ENCODE measurements at places on chromosomes 2 and 18.

DNA sequence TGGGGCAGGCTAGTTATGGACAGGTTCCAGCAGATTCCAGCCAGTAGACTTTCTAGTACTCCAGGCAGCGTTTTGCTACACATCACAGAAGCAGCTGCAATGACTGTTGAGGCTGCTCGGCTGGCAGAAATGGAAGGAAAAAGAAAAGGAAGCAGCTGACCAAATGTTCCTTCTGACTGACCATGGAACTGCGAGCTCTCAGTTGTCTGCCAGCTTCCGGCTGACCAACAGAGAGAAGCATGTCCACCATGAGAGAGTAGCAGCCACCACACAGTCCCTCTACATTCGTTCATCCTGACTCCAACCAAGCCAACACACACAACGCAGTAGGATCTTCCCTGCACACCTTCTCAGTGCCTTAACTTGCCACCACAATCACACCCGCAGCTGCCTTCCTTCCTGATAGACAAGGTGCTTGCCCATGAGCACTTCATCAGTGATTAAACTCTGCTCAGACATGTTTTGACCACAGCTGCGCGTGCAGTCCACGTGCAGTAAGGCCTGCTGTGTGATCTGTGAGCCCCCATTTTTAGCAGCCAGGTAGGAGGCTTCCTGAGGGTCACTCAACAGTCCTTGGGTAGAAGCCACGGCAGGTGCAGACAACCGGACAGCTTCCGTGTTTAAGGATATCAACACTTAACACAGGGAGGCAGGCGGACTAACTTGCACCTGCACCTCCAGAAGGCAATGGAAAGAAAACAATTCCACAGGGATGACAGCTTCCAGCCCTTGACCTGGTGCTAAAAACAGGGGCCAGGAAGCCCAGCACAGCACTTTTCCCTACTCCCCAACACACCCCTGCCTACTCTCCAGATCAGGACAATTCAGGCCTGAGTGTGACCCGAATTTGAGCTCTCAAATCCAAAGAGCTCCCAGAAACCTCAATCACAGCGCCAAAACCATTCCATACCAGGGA, 996 bp downstream of the TGFBRAP1 start:
- peak overlapping the region; percentile 92 for H3K4me3 ChIP-seq
- H3K27ac ChIP-seq = no peak overlapping the region
- DNase-seq = no peak
- no peaks in the 10 kb centered on the region for H3K36me3 ChIP-seq
- no peaks in the 10 kb centered on the region for H3K27me3 ChIP-seq

GRCh38 chr2:58749041-58749440, 507.9 kb upstream of the FANCL start:
- H3K4me3 ChIP-seq = no peak overlapping the region
- DNase-seq = no peak
- H3K4me1 ChIP-seq = no peaks in the 10 kb centered on the region
- H3K27me3 ChIP-seq = no peaks in the 10 kb centered on the region

- no peak for DNase-seq
- no peak overlapping the region for H3K4me3 ChIP-seq
- peaks cover 5% of the 10 kb centered on the region for H3K36me3 ChIP-seq
- no peaks in the 10 kb centered on the region for H3K4me1 ChIP-seq
- H3K27me3 ChIP-seq = no peaks in the 10 kb centered on the region
Observed at GRCh38 chr2:231115651-231116050, 9.2 kb downstream of the HTR2B start.

- H3K27me3 ChIP-seq = no peaks in the 10 kb centered on the region
- H3K27ac ChIP-seq = no peak overlapping the region
- no peak overlapping the region for H3K4me3 ChIP-seq
- peaks cover 4% of the 10 kb centered on the region for H3K4me1 ChIP-seq
- no peak for DNase-seq
Observed at GRCh38 chr18:52401236-52401635, 61.2 kb downstream of the DCC start.

DNA sequence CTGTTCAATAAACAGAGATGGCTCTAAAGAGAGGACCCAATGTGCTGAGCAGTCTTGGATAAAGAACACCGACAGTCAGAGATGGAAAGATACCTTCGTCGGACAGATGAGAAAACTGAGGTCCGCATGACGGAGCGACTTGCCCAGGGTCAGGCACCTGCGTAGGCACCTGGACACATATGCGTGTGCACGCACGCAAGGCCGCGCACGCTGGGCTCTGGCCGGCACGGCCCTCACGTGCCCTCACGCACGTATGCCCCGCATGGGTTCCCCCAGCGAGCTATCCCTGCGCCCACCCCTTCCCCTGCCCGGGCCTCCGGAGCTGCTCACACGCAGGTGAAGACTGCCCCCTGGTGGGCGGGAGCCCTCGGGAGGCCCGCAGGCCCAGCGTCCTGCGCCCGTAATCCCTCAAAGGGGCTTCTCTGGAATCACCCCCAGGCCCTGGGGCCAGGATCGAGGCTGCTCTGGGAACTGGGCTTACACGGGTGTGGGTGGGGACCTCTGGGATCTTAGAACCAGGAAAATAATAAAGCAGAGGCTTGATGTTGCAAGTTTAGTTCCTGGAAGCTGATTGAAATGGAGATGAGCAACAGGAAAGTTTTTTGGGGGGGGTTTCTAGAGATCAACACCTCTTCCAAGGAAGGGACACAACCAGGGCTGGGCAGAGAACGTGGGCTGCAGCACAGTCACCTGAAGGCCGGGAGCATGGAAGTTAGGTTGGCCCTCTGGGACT, 246.3 kb downstream of the TNS1 start:
- H3K27me3 ChIP-seq = no peaks in the 10 kb centered on the region
- peaks cover 1% of the 10 kb centered on the region for H3K36me3 ChIP-seq
- DNase-seq = peak; percentile 96

GRCh38 chr18:46402945-46403344, 254.1 kb downstream of the LOXHD1 start:
- peak overlapping the region; percentile 46 for H3K27ac ChIP-seq
- H3K36me3 ChIP-seq = no peaks in the 10 kb centered on the region
- no peak overlapping the region for H3K4me3 ChIP-seq
- no peaks in the 10 kb centered on the region for H3K27me3 ChIP-seq

DNA sequence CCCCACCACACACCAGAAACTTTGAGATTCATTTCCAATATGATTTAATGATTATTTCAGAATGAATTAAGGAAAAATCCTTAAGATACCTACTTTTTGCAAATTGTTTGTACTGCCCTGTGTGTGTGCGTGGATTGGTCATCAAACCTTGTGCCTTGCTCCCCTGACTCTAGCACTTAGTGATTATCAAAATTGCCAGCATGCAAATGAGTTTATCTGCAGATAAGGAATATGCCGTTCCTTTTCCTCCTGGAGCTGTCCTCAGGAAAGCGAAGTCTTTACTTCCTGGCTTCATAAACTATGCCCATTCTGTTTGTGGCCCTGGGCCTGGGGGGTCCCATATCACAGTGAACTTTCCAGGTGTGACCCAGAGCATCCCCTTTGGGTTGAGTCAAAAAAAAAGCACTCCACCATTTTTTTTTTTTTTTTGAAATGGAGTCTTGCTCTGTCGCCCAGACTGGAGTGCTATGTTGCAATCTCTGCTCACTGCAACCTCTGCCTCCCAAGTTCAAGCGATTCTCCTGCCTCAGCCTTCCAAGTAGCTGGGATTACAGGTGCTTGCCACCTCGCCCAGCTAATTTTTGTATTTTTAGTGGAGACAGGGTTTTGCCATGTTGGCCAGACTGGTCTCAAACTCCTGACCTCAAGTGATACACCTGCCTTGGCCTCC, 11.4 kb downstream of the CHMP1B start:
- no peaks in the 10 kb centered on the region for H3K27me3 ChIP-seq
- no peak for DNase-seq
- H3K27ac ChIP-seq = no peak overlapping the region
- no peak overlapping the region for H3K4me3 ChIP-seq
- H3K4me1 ChIP-seq = no peaks in the 10 kb centered on the region

GRCh38 chr2:171712051-171712450, 24.8 kb downstream of the DYNC1I2 start:
- no peak for DNase-seq
- no peak overlapping the region for H3K4me3 ChIP-seq
- H3K27me3 ChIP-seq = no peaks in the 10 kb centered on the region
- no peak overlapping the region for H3K27ac ChIP-seq

DNA sequence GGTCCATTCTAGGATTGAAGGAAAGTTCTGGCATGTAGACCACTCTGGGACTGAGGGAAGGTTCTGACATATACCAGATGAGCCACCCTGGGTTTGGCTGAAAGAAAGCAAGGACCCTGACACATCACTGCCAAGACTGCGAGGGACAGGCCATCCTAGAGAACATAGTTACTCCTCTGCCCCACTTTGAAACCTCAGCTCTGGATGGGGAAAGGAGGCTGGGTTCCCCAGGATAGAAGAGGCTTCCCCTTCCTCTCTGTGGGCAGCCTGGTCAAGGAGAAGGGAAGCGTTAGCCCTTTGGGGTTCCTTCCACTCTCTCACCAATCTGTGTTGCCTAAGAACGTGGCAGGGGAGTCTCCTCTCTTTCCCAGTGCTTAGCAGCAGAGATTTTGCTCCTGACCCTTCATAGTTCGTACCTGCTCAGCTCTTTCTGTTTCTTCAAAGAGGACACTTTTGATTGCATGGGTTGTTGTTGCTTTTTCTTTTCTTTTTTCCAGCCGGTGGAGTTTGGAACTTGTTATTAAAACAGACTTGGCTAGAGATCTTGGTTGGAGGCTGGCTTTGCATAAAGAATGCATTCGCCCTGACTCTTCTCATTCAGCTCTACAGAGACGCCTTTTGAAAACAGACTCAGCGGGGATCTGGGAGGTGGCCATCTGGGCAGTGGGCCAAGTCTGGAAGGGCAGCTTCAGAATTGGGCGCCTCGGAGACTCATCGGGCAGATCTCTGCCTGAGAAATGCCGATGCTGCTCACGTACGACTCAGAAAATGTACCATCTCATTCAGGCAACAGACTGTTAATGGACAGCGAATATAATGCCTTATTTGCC, 166.1 kb downstream of the CLIP4 start:
- H3K27ac ChIP-seq = no peak overlapping the region
- DNase-seq = no peak
- H3K4me3 ChIP-seq = no peak overlapping the region
- H3K36me3 ChIP-seq = no peaks in the 10 kb centered on the region
- peaks cover 37% of the 10 kb centered on the region for H3K27me3 ChIP-seq
- peaks cover 6% of the 10 kb centered on the region for H3K4me1 ChIP-seq

- no peaks in the 10 kb centered on the region for H3K27me3 ChIP-seq
- H3K36me3 ChIP-seq = peaks cover 2% of the 10 kb centered on the region
- H3K4me1 ChIP-seq = peaks cover 18% of the 10 kb centered on the region
- H3K4me3 ChIP-seq = no peak overlapping the region
- no peak for DNase-seq
- H3K27ac ChIP-seq = no peak overlapping the region
Observed at GRCh38 chr2:127205218-127206125, 14.6 kb downstream of the CYP27C1 start.

DNA sequence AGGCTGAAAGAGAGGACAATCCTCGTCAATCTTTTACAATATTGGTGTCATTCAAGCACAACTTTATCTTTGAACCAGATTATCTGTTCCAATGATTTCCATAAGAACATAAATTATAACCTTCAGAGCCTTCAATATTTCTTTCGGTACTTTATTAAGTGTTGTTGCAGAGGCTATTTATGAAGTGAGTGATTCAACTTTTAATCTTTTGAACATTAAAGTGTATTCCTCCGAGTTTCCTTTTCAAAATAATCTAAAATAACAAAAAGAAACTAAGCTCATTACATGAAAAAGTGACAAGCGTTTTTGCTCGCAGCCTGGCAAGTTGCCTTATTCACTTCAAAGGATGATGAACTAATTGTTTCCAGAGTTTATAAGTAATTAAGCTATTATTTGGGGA, 149.0 kb downstream of the MEIS1 start:
- no peak overlapping the region for H3K27ac ChIP-seq
- DNase-seq = no peak
- H3K27me3 ChIP-seq = peaks cover 20% of the 10 kb centered on the region
- H3K4me3 ChIP-seq = no peak overlapping the region

DNA sequence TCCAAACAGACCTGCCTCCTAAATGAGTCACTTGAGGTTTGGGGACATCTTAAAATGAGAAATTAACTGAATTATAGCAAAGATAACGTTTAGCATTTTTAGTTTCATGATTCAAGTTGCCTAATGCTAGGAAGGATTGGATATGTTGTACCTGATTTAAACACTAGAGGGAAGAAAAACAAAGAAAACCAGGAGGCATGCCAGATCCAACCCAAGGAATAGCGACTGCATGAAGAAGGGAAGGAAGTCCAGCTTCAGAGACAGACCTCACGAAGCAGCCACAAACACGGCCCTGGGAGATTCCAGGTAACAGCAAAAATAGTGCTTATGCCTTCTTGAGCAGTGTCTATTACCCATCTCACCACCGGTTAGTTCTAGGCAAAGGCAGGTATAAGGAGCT, 499.9 kb upstream of the SPHKAP start:
- H3K27me3 ChIP-seq = no peaks in the 10 kb centered on the region
- no peaks in the 10 kb centered on the region for H3K36me3 ChIP-seq
- H3K4me1 ChIP-seq = no peaks in the 10 kb centered on the region
- no peak for DNase-seq
- H3K27ac ChIP-seq = no peak overlapping the region

- peaks cover 14% of the 10 kb centered on the region for H3K4me1 ChIP-seq
- no peak for DNase-seq
- no peak overlapping the region for H3K27ac ChIP-seq
Observed at GRCh38 chr2:54209379-54209778, 46.6 kb downstream of the TSPYL6 start.

DNA sequence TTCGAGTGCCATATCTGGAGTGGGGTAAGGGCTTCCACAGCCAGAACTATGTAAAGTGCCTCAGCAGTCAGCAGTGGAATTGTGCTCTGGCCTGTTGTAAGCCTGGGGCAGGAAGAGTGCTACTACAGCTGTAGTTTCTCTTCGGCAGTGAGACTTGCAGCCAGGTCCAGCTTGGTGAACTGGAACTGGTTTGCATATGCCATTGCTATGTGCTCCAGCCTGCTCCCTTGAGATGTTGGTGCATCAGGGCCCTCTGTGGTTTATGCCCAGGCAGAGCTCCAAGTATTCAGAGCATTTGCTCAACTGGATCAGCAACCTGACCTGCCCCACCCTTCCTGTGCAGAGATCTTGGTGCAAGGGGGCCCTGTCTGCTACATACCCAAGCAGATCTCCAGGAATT, 47.8 kb downstream of the ZNF804A start:
- DNase-seq = no peak
- no peaks in the 10 kb centered on the region for H3K27me3 ChIP-seq
- H3K36me3 ChIP-seq = no peaks in the 10 kb centered on the region
- H3K4me1 ChIP-seq = no peaks in the 10 kb centered on the region

DNA sequence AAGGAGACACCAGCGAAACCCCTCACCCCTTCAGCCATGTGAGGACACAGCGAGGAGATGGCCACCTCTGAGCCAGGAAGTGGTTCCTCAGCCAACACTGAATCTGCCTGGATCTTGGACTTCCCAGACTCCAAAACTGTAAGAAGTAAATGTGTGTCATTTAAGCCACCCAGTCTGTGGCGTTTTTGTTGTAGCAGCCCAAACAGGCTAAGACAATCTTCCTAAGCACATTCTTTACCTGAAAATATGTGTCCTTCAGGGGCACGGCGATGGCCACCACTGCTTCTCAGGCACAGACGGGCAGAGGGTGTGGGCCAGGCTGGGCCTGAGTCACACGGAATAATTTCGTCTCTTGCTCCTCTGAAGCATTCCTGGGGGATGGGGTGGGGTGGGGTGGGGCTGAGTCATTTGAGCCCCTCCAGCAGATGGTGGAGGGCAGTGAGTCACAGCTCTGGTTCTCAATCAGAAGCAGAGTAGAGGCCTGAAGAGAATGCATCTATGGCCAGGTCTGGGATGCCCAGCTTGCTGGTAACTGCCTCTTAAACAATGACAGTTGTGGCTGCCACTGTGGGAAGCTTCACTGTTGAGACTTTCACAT, 142.4 kb downstream of the CAPN13 start:
- H3K27me3 ChIP-seq = no peaks in the 10 kb centered on the region
- no peaks in the 10 kb centered on the region for H3K4me1 ChIP-seq
- peaks cover 4% of the 10 kb centered on the region for H3K36me3 ChIP-seq
- no peak overlapping the region for H3K4me3 ChIP-seq
- no peak for DNase-seq

All from neural crest cell (in vitro differentiated cells).